ENCODE measurements at places on chromosomes 7 and 10.

DNA sequence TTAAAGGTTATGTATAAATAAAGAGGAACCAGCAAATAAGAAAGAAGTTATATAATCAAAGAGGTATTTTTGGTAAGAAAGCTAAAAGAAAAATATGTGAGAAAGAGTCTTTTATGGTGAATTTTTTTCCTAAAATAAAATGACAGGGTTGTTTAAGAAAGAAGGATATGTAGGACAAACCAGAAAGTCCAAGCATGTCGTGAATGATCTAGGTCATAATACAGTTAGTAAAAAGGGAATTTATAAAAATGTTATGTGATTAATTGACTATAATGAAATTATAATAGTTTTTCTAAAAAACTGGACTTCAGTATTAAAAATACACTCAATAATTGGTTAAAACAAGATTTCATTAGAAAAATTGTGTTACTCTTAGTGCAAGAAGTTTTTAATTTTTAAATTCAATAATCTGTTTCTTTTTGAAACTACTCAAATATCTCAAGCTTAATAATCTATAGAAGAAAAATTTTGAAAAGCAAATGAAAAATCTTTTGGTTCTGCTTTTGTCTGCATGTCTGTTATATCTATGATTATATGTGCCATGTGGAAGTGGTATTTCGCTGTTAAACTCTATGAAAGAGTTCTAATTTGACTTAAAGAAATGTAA, 23.3 kb downstream of the AVL9 start:
- DNase-seq = no peak

- DNase-seq = peak; percentile 32
These were observed 46.6 kb downstream of the ATXN7L1 start for GRCh38 chr7:105829681-105830322.

DNA sequence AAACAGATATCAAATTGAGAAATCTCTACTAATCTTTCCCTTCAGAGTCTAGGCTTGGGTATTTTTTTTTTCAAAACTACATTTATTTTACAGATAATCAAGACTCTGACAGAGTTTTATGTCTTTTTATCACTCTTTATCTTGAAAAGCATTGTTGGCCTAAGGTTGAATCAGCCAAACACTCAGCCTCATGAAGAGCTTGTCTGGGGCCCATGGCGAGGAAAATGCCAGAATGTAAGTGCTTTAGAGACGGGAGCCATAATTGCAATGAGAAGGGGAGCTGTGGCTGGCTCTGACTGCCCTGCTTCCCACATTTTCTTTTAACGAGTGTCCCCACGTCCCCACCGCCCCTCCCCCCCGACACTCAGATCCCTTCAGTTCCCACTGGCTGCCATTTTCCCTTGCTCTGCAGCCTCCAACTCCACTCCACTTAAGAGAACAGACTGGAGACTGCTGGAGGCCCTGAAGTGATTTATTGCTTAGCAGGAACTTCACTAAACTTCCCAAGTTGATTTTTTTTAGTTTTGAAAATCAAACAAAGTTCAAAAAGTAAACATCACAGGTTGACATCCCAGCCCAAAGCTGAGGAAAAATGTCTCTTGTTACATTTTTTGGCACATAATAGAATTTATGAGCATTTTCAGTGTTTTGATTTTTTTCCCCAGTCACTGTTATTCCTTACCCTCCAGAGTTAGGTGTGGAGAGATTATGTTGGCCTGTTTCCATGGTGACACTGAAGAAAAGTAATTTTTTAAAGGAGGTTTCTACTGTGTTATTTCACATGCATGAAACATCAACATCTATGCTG, 637.5 kb upstream of the GALNT17 start:
- no peak for DNase-seq

DNA sequence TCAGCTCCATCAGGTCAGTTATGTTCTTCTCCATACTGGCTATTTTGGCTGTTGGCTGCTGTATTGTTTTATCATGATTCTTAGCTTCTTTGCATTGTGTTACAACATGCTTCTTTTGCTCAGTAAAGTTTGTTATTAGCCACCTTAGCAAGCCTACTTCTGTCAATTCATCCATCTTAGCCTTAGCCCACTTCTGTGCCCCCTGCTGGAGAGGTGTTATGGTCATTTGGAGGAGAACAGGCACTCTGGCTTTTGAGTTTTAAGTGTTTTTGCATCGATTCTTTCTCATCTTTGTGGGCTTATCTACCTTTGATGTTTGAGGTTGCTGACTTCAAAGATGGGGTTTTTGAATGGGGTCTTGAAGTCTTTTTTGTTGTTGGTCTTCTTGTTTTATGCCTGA, 204.6 kb upstream of the FOXP2 start:
- no peak for DNase-seq

GRCh38 chr10:60728056-60728455, 50.2 kb upstream of the CDK1 start:
- DNase-seq = no peak

- DNase-seq = peak; percentile 63
These were observed 91.2 kb downstream of the GTF2IRD1 start for GRCh38 chr7:74544706-74545469.

GRCh38 chr7:112084520-112084971, 121.7 kb downstream of the DOCK4 start:
- no peak for DNase-seq

DNA sequence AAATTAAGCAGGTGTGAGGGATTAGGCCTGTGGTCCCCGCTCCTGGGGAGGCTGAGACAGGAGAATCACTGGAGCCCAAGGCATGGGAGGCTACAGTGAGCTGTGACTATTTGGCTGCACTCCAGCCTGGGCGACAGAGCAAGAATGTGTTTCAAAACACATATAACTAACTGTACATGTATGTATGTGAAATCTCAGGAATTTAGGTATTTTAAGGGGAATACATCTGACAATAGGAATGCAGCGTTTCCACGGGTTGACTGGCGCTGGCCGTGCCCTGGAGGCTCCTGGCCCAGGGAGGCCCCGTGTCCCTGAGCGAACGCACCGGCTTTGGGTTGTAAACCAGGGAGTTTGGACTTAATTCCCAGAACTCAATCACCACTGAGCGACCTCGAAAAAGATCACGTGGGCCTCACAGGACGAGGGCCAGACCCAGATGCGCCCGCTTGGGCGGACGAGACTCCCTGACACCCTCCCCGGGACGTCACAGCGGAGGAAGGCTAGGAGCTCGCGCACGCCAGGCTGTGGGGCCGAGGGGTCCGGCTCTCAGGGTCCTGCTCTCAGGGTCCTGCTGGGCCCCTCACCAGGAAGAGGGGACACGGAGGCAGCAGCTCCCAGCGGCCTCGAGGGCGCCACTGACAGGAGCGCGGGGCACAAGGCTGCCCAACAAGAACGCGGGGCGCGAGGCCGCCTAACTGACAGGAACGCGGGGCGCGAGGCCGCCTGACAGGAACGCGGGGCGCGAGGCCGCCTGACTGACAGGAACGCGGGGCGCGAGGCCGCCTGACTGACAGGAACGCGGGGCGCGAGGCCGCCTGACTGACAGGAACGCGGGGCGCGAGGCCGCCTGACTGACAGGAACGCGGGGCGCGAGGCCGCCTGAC, 18.4 kb downstream of the PTPRN2 start:
- no peak for DNase-seq
